Ascending aorta (tissue), 2 donors: ENCODE measurements at places on chromosomes 4 and X. TPM values are rescaled to one million over a fixed set of nuclear protein-coding genes. Genes with fewer than 3 reads are reported as not detected.

Gene GDI1
- total RNA-seq, result 67.4 TPM

Gene REPS2
- 4.7 TPM for total RNA-seq

Gene MRFAP1L1
- total RNA-seq, result 34.1 TPM

Gene GABRG1
- under 0.01 TPM for total RNA-seq

Gene MAGT1
- 34.5 TPM for total RNA-seq

Gene CT45A2
- not detected for total RNA-seq
